ENCODE measurements at places on chromosomes 4 and X.

- no peak for DNase-seq
Observed at GRCh38 chr4:152100379-152101201, 339.8 kb upstream of the GATB start.

DNA sequence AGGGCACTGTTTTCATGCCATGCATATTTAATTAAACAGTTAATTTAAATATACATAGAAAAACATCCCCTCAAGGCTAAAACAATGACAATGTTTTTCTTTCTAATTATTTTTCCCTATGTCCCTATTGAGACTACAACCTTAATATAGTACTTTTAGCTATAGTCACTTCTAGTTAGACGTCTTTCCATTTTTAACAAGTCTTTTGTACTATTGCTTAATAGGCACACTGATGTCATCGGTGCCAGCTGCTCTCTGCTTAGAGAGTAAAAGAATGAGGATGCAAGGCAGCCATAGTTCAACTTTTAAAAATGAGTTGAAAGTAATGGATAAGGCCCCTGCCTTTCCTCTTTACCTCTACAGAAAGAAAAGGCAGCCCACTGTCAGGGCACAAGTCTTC is 191.1 kb downstream of the KCTD8 start:
- no peak for DNase-seq

GRCh38 chrX:23503835-23504539 is 163.3 kb upstream of the PRDX4 start:
- DNase-seq: peak; percentile 79

- DNase-seq: no peak
Observed at GRCh38 chr4:54256491-54257486, 27.7 kb downstream of the PDGFRA start.

DNA sequence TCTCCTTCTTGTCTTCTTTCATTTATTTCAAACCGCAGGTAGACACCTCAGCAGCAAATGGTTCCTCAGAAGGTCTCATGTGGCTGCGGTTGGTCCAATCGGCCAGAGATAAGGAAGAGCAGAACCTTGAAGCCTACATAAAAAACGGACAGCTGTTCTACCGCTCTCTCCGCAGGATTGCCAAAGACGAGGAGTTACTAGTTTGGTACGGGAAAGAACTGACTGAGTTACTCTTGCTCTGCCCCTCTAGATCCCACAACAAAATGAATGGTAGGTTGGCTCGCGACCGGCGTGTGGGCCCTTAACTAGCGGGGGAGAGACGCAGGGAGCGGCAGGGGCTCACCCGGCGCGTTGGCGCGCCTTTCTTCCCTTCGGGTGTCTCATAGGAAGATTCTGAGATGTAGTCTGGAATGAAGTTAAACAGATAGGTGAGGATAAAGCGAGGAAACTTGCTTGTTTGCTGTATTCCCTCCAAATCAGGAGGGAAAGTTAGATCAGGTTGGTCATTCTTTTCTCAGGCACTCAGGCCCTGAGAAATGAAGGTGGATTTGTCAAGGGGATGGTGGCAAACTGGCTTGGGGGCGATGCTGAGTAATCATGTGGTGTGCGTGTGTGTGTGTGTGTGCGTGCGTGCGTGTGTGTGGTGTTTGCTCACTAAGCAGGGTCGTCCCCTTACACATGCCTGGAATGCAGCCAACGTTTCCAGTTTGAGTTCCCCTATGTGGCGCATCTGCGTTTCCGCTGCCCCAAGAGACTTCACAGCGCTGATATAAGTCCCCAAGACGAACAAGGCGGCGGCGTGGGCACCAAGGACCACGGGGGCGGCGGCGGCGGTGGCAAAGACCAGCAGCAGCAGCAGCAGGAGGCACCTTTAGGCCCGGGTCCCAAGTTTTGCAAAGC is 4.2 kb downstream of the PRDM8 start:
- peak; percentile 53 for DNase-seq

DNA sequence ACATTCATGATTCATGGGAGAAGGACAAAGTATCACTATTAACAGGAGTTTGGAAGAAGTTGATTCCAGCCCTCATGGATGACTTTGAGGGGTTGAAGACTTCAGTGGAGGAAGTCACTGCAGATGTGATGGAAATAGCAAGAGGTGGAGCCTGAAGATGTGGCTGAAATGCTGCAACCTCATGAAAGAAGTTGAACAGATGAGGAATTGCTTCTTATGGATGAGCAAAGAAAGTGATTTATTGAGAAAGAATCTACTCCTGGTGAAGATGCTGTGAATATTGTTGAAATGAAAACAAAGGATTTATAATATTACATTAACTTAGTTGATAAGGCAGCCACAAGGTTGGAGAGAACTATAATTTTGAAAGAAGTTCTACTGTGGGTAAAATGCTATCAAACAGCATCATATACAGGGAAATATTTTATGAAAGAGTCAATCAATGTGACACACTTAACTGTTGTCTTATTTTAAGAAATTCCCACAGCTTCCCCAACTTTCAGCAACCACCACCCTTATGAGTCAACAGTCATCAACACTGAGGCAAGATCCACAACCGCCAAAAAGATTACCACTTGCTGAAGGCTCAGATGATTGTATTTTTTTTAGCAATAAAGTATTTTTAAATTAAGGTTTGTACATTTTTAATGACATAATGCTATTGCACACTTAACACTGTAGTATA is 302.6 kb downstream of the CBLL2 start:
- DNase-seq: no peak

DNA sequence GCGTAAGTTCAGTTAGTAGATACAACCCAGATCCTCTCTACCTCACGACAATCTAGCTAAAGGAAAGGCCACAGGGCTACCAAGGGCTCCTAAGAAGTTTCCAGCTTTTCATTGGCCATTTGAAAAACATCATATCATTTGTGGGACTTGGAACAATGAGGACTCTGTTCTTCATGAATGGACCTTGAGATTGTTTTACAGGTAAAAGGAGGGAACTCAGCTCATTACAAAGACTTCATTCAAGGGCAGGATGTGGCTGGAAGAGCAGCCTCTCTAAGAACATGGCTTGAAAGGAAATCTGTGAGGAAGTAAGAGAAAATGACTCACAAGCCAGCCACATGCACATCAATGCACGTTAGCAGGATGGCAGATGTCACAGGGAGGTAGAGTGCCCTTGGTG is 105.9 kb upstream of the SLC7A11 start:
- DNase-seq: no peak

- DNase-seq: no peak
Observed at GRCh38 chr4:130424211-130424610, 1328.3 kb downstream of the C4orf33 start.

DNA sequence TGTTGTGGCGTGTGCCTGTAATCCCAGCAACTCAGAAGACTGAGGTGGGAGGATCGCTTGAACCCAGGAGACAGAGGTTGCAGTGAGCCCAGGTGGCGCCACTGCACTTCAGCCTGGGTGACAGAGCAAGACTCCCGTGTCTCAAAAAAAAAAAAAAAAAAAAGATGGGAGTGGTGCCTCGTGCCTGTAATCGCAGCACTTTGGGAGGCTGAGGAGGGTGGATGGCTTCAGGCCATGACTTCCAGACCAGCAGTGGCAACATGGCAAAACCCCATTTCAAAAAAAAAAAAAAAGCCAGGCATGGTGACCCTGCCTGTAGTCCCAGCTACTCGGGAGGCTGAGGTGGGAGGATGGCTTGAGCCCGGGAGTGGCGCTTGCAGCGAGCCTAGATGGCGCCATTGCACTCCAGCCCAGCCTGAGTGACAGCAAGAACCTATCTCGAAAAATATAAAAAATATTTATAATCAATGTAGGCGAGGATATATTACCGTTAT is 27.0 kb downstream of the EIF2S3 start:
- peak; percentile 40 for DNase-seq

GRCh38 chr4:145487631-145488030 is 6.0 kb downstream of the SMAD1 start:
- no peak for DNase-seq

DNA sequence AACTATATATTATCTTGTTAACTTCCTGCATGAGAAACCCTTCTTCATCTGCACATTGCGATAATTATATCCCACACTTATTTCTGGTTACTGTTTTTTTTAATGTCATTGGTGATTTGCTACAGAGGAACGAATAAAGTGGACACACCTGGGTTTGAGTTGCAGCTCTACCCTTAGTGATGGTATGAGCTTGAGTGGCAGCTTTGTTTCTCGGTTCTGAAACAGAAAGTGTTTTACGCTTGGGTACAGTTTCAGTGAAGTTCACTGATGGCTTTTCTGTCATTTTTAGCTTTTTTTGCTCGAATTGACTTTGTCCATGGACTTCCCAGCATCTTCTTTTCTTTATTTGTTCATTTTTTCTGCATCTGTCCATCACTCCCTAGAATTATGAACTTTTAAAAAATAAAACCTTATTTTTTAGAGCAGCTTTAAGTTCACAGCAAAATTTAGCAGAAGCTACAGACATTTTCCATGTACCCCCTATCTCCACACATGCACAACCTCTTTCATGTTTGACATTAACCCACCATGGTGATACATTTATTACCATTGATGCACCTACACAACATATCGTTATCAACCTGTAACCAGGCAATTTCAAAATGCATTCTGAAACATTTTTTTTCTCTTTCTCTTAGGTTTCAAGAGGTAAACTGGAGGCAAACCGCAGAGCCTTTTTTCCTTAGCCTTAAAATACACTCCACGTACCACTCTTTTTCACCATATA is 1041.6 kb upstream of the PRKX start:
- no peak for DNase-seq

GRCh38 chr4:5809216-5809776 is 83.6 kb downstream of the CRMP1 start:
- DNase-seq: no peak

DNA sequence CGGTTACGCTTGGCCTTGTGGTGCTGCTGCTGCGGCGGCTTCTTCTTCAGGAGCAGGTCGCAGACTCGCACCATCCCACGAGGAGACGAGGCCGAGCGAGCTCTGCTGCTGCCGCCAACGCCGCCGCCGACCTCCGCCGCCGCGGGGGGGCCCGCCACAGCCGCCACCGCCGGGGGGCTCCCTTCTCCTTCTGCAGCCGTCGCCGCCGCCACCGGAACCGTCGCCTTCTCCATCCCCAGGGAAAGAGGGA is 237 bp downstream of the ANKRD17 start:
- peak; percentile 39 for DNase-seq

DNA sequence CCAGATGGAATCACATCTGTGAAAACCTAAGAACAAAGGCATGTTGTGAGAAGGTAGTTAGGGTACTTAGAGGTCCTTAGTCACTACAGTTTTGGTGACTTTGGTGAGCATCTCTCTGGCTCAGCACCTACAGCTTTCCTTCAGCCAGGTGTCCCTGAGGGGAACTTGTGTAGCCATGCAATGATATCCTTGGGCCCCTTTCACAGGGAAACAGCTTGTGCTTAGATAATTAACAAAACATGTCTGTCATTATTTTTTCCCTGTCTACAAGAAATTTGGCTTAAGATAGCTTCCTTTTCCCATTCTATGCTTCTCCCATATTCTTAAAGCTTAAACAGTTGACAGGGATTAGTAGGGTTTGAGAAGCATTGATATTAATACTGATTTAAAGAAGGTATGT is 63.8 kb downstream of the SLC4A4 start:
- no peak for DNase-seq

DNA sequence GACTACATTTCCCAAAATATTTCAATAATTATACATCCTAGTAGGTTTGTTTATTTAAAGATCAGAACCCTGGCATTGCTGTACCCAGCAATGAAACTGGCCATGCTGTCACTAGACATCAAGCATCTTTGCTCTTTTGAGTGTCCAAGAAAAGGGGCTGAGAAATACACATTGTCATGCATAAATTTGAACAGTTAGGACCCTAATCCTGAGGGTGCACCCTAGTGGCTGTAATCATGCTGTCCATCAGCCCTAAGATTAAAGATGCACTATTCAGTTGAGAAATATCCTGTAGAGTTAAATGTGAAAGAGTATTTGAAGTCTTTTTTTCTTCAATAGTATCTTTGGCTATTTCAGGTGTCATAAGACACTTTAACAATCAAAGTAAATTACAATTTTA is 108.8 kb downstream of the NFKB1 start:
- no peak for DNase-seq

DNA sequence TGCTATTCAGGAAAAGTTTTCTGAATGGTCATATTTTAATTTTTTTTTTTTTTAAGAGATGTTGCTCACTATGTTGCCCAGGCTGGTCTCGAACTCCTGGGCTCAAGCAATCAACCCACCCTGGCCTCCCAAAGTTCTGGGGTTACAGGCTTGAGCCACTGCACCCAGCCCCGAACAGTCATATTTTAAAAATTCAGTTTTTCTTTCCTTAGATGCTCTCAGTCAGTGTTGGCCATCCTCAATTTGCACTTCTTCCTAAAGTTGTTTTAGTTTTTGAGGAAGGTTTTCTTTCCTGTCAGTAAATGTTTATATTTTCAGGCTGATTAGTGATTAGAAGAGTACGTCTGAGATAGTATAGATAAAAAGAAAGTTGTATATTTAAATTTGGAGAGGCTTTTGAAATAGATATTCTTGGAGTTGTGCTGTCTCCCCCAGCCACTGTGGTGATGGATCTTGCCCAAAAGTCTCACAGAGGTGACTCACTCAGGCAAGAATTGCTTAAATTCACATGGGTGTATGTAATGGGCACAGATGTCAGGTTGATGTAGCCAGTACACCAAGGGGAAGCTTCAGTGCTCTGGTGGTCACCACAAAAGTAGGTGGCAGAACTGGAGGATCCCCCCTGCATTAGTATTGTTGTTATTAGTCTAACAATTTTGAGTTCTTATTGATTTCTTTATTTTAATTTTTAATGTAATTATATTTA is 72.2 kb upstream of the ELOVL6 start:
- DNase-seq: no peak

- no peak for DNase-seq
Observed at GRCh38 chrX:154412468-154412867, 1.1 kb downstream of the TAFAZZIN start.

DNA sequence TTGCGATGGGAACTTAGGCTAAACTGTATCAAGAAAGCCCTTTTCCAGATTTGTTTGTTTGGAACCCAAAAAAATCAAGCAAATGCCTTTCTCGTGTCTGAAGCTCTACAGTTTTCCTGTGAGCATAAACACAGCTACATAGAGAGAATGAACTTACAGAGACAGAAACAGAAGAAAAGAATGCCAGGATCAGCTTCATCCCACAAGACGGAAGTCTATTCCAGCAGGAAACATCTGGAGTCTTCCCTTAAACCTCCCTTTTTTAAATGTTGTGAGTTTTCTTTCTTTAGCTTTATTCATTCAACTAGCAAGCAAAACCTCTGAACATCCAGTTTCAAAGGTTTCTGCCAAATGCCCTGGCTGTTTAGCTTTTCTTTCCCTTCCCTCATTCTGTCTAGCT is 32.6 kb upstream of the ZFP42 start:
- DNase-seq: no peak

DNA sequence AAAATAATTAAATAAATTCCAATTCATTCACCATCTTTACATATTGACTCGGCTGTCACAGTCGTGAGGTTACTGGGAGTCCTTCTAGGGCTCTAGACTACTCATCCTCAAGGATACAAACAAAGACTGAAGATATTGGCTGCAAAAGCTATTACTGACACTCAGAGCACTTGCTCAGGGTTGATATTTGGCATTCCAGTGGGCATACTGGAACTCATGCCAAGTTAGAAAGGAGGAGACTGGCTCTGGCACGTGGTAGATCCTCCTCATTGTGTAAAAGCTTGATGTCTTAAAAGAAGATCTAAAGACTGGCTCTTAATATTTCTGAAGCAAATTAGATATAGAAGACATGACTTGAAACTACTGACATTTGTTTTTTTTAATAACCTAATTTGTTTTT is 172.7 kb downstream of the GPM6A start:
- DNase-seq: no peak

Data from NCI-H2081 (cell line).